ENCODE measurements at places on chromosomes 4 and X.

DNA sequence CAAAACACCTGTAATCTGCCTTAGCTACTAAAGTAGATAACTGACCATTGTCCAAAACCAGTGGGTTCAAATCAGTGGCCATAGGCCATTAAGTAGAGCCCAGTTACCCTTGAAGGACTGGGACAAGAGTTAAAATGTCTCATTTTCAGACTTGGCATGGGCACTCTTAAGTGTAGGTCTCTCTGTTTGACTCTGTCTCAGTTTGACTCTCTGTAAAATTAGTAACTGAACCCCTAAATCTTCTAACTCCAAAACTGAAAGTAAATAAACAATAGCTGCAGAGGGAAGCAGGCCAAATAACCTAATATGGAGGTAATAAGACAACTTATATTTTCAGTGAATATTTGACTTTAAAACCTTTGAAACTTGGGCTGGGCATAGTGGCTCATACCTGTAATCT lies 89.1 kb downstream of the SLC16A2 start:
- DNase-seq, result no peak

- no peak for DNase-seq
These were observed 36.5 kb upstream of the GLRA3 start for GRCh38 chr4:174865418-174865985.

GRCh38 chr4:113445286-113445685 lies 316.3 kb downstream of the CAMK2D start:
- no peak for DNase-seq

- no peak for DNase-seq
These were observed 81.1 kb downstream of the FAT1 start for GRCh38 chr4:186642530-186642929.

DNA sequence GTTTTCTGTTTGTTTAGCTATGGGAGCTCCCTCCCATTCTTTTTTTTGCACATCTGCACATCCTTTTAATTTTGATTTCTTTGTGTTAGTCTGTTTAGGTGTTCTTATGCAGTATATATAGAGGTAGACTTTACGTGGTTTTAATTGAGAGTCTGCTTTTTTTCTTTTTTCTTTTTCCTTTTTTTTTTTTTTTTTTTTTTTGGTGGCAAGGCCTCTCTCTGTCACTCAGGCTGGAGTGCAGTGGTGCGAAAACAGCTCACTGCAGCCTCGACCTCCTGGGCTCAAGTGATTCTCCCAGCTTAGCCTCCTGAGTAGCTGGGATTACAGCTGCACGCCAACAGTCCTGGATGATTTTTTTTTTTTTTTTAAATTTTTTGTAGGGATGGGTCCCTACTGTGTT lies 68.2 kb downstream of the FAM193A start:
- no peak for DNase-seq

- no peak for DNase-seq
These were observed 85.0 kb upstream of the WDR1 start for GRCh38 chr4:10201381-10202223.

DNA sequence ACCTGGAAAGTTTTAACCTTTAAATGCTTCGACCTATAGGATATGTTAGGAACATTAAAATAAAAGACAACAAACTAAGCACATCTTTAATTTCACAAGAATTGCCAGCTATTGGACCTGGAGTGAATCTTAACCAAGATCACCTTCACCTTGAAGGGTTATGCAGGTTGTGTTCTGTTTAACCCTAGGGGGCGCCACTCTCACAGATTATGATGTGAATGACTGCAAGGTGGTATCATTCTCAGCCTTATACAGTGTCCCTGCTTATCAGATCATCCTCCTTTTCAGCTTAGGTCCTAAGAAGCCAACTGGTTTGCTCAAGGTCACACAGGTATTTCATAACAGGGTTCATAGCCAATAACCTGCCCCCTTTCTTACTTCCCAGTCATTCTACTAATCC lies 23.5 kb downstream of the INTS6L start:
- DNase-seq, result no peak

DNA sequence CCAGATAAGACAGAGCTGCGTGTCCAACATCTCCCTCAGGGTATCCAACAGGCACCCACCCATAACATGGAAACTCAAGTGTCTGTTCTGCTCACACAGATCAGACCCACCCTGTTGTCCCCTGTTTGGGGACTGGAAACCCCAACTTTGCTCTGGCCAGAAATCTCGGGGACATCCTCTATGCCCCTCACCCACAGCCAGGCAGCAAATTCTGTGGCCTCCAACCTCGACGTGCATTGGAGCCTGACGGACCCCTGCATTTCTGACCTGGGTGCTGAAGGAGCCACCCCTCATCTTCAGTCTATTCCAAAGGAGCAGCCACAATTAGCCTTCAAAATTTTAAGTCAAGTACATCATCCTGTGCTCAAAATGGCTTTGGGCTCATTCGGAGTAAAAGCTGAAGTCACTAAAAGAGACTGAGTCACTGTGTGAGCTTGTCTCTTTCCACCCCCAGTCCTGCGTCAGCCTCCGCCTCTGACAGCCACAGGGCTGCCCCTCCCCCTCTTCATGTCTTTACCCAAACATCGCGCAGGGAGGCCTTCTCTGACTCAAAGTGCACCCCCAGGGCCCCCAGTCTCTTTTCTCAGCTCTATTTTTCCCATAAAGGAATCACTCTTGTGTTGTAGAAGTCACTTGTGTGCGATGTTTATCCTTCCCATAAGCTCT lies 24.4 kb upstream of the PDE6B start:
- peak; percentile 60 for DNase-seq

- peak; percentile 39 for DNase-seq
These were observed 19.7 kb downstream of the MAEA start for GRCh38 chr4:1309261-1310010.

- DNase-seq, result no peak
These were observed 118.4 kb downstream of the KLHL13 start for GRCh38 chrX:117998171-117998570.

DNA sequence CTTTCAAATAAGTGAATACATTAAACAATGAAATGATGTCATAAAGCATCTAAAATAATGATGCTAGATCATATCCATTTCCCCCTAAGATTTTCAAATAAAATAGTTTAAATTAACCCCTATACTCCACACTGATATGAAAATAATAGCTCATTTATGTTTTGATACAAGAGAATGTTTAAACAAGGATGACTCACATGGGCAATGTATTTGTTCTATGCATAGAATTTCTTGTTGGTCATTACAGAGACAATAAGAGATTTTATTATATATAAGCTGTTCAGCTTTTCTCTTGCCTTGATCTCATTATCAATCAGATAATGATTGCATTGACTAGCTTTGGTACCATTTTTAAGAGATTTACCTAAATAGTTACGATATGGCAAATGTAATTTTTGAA lies 411.7 kb downstream of the ARHGAP24 start:
- DNase-seq, result no peak

DNA sequence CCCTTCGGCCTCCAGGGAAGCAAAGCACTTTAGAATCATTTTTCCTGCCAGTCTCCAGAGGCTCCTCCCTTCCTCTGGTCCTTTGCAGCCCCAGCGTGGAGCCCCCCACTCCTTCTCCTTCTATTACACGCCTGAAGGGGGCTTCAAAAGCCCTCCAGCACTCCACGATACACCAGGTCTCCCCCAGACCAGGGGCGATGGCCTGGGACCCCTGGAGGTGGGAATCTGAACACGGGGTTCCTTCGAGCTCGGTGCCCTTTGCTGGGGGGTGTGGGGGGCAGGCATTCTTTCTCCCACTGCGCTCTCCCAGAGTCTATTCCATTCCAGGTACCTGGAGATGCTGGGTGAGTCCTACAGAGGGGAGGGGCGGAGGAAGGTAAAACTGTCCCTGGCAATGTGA lies 97.6 kb downstream of the HMX1 start:
- no peak for DNase-seq

GRCh38 chr4:89957046-89957926 lies 62.6 kb downstream of the MMRN1 start:
- DNase-seq, result no peak

GRCh38 chr4:112083587-112084347 lies 61.5 kb upstream of the FAM241A start:
- DNase-seq, result no peak

GRCh38 chr4:101693842-101694398 lies 96.6 kb upstream of the BANK1 start:
- DNase-seq, result no peak

DNA sequence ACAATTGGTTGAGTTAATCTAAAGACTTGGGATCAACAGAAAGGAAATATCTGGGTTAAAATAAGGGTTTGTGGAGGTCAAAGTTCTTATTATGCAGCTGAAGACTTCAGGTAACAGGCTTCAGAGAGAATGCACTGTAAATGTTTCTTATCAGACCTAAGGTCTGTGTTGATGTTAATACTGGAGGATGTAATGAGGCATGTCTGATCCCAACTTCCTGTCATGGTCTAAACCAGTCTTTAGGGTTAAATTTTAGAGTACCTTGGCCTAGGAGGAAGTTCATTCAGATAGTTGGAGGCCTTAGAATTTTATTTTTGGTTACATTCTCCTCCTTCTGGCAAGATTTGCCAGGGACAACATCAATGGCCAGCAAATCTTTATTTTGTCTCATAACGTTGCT lies 72.1 kb upstream of the GC start:
- no peak for DNase-seq

DNA sequence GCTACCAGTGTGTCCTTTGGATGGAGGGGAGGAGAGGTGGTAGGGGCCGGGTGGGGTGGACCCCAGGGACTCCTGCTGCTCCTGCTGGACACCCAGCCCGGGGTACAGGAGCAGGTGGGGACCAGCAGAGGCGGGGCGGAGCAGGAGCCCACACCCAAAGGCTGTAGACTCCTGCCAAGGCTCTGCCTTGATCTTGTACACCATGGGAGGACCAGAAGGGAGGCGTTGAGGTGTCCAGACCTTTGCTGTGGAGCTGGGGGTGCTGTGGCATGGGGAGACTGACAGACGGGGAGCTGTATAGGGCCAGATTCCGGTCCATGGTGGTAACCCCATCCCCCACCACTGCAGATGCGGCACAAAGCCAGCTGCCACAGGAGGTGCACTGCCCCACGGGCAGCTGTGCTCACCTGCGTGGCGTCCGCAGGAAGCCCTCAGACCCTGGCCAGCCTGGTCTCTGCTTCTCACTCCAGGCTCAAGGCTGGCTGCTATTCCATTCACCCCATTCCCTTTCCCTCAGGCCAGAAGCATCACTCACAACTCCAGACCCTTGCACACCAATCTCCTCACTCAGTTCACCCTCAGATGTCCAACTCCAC lies 5.0 kb upstream of the SLC26A1 start:
- DNase-seq, result no peak

DNA sequence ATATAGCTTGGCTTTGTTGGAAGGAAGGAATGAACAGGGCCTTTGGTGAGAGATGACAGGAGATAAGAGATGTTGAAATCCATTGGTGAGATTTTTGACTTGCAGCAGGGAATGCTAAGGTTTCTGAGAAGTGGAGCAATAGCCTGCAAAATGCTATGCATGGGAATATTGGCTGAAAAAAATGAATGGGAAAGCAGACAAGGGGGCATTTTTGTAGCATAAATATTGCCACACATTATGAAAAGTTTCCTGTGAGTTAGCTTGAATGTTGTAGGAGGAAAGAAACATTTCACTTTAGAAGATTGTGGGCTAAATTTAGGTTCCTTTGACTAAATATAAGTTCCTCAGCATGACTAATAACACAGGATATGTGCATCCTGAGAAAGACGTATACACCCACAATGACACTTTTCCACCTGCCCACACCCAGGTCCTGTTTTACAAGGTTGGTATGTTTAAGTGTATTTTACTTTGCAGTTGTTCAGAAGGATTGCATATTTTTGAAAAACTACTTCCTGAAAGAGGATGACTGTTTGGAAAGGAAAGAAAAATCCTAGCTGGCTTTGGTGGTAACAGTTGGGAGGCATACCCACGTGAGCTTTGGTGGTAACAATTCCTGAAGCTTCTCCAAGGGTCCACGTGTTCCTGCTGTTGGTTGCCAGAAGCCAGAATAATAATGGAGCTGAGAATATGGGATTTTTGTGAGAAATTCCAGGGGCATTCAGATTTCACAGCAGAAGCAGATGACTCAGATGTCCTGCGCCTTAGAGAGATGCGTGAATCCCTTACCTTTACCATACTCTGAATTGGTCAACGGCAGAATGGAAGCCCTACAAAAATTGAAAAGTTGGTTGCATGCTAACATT lies 28.5 kb downstream of the PHEX start:
- peak; percentile 17 for DNase-seq

GRCh38 chrX:24498181-24498580 lies 33.1 kb downstream of the PDK3 start:
- no peak for DNase-seq

DNA sequence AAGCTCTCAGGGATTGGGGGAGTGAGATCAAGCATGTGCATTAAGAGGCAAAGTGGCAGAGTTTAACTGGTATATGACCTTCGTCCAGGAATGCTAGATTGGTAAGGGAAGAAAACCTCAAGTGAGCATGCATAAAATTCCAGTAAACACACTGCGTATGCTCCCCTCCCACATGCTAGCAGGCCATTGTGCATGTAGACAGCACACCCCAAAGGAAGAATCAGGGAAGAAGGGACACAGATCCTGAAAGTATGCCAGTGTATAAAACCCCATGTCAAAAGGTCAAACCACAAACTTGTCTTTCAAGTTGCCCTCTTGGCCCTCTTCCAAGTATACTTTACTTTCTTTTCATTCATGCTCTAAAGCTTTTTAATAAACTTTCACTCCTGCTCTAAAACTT lies 405.2 kb upstream of the CNKSR2 start:
- DNase-seq, result no peak

DNA sequence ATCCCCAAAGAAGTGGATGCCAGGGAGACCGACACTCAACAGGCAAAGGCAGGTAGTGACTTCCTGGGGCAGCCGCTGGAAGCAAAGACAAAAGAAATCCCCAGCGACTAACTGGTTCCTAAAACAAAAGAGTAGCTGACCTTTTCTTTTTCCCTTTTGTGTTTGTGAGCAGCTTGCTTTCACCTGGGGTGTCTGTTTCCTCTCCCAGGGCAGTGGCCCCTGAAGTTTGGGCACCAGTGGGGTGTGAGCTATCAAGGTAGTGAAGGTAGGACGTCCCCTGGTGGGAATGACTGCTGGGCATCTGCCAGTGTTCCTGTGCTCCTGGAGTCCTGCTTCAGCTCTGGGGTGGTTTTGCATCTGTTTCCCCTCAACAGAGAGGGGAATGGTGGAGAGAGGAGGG lies 41.6 kb upstream of the STIM2 start:
- no peak for DNase-seq

DNA sequence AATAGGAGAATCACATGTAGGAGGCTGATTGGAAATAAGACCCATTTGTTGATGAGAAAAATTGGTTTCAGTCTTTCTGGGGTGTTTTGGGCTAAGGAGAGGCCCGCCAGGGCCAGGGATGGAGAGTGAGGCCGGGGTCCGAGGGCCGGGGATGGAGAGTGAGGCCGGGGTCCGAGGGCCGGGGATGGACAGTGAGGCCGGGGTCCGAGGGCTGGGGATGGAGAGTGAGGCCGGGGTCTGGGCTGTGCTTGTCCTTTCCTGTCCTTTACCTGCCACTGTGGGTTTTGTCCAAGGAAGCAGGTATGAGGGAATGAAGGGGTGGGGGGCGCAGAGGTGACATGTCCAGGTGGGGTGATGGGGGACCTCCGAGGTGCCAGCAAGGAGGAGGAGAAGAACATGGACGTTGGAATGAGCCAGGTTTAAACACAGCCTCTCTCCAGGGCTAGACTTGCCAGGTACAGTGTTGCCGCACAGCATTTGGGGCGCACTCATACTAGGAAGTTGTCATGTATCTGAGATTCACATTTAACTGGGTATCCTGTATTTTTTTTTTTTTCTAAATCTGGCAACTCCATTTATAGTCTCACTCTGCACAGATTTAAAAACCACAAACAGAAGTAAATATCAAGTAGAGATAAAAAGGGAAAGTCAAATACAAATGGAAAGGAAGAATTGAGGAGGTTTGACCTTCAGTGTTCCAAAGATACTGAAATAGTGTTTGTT lies 8.8 kb downstream of the RGS12 start:
- no peak for DNase-seq

- no peak for DNase-seq
These were observed 60.2 kb upstream of the VCX3B start for GRCh38 chrX:8404471-8404870.
